Ovary (tissue), 10 donors: ENCODE measurements at places on chromosomes 3 and 15. TPM values are rescaled to one million over a fixed set of nuclear protein-coding genes. Genes with fewer than 3 reads are reported as not detected.

DNA sequence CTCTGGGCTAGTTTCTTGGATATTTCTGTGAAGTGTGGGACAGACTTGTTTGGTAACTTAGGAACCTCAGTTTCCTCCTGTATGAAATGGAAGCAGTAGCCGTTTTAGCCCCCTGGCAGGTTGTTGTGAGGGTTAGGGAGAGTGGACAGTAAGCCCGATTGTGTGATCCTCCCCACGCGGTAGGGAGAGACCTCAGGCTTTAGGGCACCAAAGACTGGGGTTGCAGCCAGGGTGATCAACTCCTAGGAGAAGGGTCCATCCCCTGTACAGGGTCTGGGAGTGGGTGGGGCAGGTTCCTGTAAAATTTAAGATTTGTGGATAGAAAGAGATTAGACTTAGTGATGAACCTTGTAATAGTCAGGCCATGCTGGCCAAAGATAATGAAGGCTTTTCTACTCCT lies 120.5 kb downstream of the SMAD6 start:
- peak; percentile 7 for DNase-seq

DNA sequence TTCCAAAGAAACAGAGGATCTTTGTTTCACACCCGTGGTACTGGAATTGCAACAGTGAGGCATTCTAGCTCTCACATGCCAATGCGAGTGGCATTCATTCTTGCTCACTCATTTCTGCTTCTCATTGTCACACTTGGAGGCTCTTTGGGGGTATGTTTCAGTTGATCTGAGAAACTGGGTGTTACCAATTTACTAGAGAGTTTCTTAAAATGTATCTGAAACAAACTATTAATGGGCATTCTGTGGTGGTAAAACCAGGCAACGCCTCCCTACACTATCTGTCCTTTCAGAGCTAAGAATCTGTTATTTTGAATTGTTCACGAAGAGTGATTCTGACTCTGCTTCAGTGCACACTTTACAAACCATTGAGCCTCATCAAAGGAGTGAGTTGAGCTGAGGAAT lies 140.6 kb upstream of the BHLHE40 start:
- no peak for DNase-seq

DNA sequence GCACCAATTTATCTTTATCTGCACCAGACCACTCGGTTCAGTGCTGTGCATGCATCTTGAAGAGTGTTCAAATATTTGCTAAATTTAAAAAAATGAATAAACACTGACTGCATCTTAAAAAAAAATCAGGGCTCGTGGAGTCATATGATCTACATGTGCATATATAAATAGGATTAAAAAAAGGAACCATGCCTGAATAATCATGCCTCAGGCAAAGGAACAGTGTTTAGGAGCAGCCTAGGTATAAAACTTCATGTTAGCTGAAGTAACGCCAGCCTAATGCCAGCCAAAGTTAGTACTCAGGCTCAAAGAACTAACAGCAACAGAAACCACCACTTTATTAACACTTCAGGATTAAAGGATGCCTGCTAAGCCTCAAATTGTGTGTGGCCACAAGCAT lies 9.5 kb downstream of the ABCC5 start:
- no peak for DNase-seq

DNA sequence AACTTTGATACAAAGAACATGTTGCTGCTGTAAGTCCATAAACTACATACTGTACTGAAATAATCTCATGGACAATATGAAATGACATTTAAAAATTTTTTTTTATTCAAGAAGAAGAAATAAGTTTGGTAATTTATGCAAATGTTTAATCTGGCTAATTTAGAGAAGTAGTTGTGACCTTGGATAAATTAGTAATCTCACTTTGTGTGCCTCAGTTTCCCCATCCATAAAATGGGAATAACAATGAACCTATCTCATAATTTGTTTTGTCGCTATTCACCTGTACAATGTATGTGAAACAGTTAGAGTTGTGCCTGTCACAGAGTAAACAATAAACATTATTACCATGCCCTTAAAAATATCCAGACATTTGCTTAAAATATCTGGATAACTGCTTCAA lies 15.3 kb upstream of the DPH6 start:
- no peak for DNase-seq

DNA sequence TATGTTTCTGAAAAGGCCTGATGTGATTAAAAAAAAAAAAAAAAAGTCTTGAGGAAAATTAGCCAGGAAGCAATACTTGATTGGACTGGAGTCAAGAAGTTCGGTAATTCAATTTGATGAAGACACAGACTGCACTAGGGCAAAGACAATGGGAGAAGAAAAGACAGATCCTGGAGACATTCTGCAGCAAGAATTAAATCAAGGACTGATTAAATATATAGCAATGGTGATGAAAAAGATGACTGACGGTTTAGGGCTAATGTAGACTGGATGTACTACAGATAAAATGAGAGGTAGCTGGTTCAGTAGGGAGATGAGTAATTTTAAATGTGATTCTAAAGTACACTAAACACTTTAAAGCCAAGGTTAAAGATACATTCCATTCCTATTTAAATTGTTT lies 13.8 kb downstream of the MRPL47 start:
- no peak for DNase-seq

The SAMMSON gene
- polyA plus RNA-seq = 0.38 TPM

The C3orf70 gene
- polyA plus RNA-seq = 9.0 TPM

The ZNF662 gene
- 8.1 TPM for polyA plus RNA-seq

The ZNF35 gene
- polyA plus RNA-seq = 5.4 TPM
